ENCODE measurements at places on chromosomes 3 and 15.

DNA sequence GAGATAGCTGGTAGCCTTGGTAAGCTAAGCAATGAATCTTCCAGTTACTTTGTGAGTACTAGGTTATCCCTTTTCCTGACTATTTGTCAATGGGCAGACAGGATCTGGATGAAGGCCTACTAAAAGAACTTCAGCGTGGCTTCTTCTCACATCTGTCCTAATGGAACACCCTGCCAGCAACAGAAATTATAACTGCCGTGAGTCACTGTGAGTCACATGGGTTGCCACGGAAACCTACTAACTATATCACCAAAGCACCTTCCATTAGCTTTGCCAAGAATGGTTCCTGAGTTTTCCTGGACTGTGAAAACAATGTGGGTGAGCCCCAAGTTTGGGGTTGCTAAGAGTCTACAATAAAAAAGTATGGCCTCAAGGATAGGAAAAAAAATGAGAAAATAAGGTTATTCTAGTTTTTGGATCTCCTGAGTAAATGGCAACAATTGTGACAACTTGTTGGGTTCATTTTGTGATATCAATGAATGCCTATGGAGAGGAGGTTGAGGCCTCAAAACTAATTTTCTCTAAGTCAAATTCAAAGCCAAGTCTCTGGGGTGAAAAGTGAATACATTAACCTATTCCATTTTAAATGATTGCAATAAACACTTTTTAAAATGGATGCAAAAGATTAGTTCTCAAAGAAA is 195.1 kb upstream of the ICE2 start:
- DNase-seq = peak; percentile 15

DNA sequence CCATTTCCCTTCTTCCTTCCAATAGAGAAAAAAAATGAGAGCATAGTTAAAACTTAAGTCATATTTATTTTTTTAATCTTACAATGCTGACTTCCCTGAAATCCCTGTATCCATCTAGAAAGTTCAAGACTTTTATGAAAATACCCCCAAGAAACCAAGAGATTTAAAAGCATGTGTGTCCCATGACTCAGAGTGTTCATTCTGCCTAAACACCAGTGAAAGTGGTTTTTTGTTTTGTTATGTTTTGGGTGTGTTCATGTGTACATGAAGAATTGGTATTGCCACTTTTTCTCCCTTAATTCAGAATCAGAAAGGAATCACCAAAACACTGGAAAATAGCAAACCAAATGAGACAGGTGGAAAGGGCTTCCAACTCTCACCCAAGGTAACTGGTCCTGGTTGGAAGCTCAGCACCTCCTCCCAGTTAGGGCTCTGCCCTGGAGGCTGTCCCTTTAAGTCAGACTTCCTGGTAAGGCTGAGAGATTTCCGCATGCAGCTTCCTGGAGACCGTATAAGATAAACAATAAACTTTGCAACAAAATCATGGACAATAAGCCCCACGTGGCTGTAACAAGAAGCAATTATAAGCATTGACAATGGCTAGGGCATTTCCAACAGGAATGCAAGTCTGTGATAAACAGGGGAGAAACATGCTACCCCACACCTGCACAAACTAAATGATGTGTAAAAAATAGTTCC is 121.9 kb upstream of the ARHGEF3 start:
- peak; percentile 73 for DNase-seq

DNA sequence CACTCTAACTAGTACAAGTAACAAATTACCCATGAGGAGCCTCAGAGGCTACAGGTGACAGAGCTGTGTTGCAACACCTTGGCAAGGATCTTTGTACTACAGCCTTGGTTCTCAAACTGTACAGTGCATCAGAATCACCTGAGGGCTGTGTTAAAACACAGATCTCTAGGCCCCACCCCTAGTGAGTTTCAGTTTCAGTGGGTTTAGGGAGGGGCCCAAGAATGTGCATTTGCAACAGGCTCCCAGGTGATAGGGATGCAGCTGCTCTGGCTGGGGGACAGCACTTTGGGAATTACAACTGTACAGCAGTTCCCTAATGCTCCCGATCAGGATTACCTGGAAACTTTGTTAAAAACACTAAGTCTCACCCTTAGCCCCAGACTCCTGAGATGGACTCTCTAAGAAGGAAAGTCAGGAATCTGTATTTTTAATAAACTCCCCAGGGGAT is 66.1 kb upstream of the NR2F2 start:
- no peak for DNase-seq

- no peak for DNase-seq
These were observed 32.8 kb downstream of the SLC30A4 start for GRCh38 chr15:45489690-45490238.

DNA sequence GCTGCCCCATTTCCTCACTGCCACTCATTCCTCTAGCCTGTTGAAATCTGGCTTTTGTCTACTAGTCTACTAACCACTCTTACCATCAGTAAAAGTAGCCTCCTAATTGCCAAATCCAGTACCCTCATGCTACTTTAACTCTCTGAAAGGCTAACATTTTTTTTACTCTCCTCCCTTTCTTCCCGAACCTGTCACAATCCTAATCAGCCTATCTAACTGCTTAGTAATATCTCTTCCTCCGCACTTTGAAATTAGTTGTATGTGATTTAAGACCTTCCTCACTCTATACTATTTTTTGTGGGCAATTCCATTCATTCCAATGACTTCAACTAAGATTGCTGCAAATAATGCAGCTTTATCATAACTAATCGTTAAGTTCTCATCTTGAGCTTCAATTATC is 3.7 kb downstream of the SENP7 start:
- no peak for DNase-seq

- DNase-seq = no peak
These were observed 4.8 kb upstream of the CDAN1 start for GRCh38 chr15:42741710-42742109.

- peak; percentile 79 for DNase-seq
These were observed 66.8 kb upstream of the BLM start for GRCh38 chr15:90650117-90650955.

DNA sequence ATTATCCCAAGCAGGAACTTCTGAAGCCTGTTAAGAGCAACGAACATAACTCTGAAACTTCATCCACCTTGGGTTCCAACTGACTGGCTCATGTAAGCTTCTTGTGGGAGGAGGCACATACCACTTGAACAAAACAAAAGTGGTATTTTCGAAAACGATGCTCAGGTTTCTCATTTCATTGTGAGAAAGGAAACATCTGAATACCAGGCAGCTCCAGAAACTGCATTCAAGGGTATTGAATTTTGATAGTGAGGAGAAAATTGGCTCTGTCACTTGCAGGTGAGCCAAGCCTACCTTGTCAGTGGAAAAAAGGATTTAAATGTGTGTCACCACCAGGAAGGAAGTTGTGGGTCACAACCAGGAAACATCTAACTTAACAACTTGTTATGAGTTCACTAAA is 218.1 kb upstream of the SATB1 start:
- no peak for DNase-seq

DNA sequence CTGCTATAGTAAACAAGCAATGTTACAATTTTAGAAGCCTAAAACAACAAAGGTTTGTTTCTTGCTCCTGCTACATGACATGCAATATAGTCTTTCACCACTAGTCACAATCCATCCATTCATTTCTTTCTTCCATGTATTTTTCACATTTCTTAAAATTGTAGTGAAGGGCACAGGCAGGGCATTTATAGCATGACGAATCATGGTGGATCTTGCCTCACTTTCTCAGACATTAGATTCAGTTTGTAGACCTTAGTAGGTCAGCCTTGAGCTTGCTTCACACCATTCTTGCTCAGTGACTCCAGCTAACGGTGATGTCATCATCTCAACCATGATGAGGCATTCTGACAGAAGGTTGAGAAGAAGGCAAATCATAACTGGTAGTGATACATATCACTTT is 546.8 kb downstream of the TBL1XR1 start:
- DNase-seq = no peak

- DNase-seq = no peak
These were observed 15.6 kb upstream of the UBE2Q2 start for GRCh38 chr15:75827691-75828090.

DNA sequence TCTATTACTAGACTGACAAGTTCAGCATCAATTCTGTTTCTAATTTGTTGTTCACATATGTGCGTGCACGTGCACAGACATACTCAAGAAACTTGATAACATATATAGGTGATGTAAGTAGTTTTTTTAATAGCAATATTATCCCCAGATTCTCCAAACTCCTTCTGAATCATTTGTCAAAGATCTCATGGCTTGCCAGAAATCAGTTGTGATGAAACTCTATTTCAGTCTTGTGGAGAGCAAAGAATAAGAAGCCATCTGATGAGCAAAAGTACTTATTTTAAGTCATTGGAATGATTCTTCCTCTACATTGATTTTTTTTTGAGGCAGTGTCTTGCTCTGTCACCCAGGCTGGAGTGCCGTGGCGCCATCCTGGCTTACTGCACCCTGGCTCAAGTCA is 167.0 kb upstream of the TBL1XR1 start:
- DNase-seq = no peak

DNA sequence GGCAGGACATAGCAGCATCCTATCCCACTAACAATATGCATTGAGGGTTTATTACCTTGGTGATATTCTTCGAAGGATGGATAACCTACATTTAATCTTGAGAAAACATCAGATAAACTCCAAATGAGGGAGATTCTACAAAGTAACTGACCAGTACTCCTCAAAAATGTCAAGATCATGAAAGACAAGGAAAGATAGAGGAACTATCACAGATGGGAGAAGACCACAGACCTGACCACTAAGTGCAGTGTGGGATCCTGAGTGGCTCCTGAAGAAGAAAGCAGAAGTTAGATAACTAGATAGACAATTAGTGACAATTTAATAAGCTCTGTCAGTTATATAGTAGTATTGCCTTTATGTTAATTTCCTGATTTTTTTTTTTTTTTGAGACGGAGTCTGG is 17.7 kb upstream of the CGNL1 start:
- no peak for DNase-seq

DNA sequence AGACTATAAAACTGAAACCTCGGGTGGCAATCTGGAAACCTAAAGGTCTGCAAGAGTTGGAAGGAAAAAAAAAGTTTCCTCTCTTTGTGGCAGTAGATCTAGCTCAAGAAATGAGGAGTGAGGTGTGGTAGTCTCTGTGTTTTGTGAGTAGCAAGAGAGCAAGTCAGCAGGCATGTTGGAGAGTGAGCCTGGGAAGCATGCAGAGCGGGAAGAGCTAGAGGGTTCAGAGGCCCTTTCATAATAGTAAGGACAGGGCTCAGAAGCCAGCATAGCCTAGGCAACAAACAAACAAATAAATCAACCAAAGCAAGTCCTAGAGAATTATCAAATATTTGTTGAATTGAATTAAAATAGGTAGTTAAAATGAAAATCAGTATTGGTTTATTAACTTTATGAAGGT is 189.7 kb upstream of the CBLB start:
- no peak for DNase-seq

DNA sequence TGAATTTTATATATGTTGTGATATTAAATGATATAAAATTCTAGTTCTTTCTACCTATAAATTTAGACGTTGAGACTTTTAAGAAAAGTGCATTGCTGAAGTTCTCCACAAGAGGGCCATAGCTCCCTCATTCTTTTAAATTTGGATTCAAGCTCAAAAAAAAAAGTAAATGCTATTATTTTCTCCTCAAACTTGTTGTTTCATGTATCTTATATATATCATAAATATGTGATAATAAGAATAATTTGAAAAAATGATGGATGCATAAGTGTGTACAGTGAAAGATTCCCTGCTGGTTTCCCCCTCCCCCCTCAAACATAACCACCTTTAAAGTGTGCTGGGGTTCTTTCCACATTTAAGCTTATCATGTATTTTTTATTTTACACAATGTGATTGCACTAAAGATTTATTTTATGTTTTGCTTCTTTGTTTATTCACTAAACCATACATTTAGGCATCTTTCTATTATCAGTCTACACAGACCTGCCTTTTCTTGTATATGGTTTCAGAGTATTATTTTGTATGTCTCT is 769.4 kb upstream of the GOLIM4 start:
- DNase-seq = peak; percentile 31

- no peak for DNase-seq
These were observed 1.2 kb downstream of the EOGT start for GRCh38 chr3:69012100-69012799.

DNA sequence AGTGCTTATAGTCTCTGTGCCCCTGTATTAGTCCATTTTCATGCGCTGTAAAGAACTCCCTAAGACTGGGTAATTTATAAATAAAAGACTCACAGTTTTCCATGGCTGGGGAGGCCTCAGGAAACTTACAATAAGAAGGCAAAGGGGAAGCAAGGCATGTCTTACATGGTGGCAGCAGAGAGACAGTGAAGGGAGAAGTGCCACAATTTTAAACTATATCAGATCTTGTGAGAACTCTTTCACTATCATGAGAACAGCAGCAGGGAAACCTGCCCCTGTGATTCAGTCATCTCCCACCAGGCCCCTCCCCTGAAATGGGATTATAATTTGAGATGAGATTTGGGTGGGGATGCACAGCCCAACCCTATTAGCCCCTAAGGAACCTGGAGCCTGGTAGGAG is 243.2 kb downstream of the EDEM1 start:
- peak; percentile 13 for DNase-seq

GRCh38 chr3:72085036-72085435 is 300.1 kb upstream of the PROK2 start:
- no peak for DNase-seq

DNA sequence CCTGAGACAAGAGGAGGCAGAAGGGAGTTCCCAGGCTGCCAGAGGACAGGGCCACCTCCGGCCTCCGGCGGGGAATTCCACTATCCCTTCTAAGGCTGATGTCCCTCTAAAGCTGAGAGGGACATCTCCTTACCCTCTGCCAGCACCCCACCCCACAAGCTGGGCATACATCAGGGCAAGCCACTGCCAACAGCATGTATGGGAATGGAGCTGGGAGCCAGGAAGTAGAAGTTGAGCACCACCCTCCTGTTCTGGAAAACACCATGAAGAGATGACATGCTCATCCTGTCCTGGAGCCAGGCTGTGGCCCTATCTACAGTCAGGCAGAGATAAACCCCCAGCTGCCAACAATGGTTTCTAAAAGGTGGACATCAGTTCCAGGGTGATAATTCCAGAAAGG is 7.1 kb downstream of the PLCD1 start:
- no peak for DNase-seq

DNA sequence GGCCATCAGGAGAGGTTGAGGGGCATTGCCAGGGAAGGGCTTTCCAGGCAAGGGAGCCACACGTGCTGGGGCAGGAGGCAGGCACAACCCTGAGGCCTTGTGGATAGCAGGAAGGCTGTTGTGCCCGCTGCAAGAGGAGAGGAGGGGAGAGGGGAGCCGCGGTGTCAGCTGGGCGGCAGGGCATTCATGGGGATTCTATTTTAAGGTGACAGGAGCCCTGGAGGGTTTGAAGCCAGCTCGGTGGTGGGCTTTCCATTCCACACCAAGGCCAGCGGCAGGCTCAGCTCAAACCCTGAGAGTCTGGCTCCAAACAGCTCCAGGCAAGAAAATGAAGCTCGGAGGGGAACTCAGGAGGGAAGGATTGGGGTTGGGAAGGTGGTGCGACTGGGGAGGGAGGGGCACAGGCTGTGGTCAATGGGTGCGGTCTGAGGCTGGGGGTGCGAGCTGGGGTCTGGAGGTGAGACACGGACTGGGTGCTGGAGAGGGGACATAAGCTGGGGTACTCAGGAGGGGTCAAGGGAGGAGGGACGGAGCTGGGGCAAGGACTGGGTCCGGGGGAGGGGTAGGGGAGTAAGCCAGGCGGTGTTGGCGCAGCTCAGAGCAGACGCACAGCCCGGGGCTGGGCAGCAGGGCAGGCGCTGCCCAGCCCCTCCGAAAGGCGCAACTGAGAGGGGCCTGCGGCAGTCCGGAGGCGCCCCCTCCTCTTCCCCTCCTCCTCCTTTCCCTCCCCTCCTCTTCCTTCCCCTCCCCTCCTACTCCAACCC is 43.4 kb downstream of the TPRA1 start:
- peak; percentile 45 for DNase-seq
